NCI-H524 treated with DMSO at 0.1 percent for 48 hours (cell line): ENCODE measurements at places on chromosomes 7 and 10.

DNA sequence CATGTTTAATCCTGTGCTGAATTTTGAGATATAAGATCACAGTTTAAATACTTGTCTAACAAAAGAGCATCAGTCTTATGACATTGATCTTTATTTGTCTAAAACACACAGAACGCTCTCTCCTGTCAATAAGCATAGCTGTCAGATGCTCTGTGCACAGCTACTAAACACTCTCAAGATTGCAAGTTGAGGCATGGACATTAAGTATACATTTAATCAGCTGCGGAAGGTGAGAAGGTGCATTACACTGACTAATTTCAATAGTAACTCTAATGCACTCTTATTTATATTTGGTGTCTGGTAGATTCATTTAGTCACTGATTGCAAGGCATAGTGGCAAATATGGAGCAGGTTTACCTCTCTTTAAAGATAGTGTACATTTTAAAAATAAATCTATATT, 580.3 kb upstream of the NRP1 start:
- no peak for DNase-seq

DNA sequence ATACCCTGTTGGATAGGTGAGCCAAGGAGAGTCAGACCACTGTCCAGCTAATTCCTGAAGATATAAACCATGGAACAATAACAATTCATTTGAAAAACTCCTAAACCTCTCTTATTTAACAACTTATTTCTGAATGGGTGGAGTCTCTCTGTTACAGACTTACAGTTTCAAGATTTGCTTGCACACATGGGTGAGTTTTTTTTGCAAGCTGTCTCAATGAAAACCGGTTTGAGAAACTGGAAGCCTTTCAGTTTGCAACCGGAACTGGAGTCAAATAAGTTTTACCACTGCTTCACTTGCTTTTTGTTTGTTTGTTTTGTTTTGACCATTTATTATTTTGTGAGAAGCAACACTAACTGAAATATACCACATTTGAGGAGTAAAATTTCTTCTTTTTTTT, 243.8 kb downstream of the MTERF1 start:
- DNase-seq: no peak

GRCh38 chr7:149196705-149197171, 1.4 kb downstream of the ZNF282 start:
- DNase-seq: no peak

- no peak for DNase-seq
Measured at GRCh38 chr7:140678816-140679130, 6.0 kb downstream of the ADCK2 start.

- no peak for DNase-seq
Measured at GRCh38 chr7:137923380-137923779, 76.6 kb upstream of the DGKI start.

DNA sequence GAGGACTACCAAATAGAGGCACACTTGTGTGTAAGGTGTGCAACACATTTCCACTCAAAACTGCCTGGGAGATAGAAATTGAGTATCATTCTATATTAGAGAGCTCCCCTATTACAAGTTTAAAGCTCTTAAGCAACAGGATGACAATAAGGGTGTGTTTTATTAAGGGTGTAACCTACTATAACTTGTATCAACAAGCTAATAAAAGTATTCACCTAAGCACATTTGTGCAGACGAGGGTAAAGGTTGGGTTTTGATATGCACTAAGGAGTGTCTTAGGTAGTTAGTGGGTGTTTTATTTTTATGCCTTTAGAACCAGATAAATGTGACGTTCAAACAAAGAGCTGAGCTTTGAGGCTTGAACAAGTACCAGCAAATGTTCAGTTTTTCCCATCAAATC, 2.8 kb upstream of the FAM53B start:
- no peak for DNase-seq

DNA sequence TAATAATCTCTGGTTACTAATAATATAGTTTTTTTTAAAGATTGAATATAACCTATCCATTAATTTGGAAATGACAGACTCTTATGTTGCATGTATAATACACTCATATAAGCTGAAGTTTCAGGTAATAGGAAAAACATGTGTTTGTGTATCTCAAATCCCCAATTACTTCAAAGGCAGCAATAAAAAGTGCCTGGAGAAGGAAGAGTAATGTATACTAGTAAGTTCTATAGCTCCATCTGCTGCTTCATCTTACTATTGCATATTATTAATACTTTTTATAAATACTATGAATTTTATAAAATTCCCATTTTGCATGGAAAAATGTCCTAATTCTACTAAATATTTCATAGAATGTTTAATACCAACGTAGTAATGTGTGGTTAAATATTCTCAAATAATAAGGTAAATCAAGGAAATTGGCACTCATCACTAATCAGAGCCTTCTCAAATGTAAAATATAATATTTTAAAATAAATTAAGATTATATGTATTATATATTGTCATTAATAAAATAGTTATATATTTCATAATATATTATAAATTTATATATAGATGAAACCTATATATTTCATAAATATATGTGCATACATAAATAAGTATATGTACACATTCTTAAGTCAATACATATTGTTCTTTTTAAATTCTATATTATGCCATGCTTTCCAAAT, 311.9 kb downstream of the HGF start:
- DNase-seq: peak; percentile 12

GRCh38 chr10:5961405-5962100, 15.8 kb downstream of the IL15RA start:
- DNase-seq: no peak

DNA sequence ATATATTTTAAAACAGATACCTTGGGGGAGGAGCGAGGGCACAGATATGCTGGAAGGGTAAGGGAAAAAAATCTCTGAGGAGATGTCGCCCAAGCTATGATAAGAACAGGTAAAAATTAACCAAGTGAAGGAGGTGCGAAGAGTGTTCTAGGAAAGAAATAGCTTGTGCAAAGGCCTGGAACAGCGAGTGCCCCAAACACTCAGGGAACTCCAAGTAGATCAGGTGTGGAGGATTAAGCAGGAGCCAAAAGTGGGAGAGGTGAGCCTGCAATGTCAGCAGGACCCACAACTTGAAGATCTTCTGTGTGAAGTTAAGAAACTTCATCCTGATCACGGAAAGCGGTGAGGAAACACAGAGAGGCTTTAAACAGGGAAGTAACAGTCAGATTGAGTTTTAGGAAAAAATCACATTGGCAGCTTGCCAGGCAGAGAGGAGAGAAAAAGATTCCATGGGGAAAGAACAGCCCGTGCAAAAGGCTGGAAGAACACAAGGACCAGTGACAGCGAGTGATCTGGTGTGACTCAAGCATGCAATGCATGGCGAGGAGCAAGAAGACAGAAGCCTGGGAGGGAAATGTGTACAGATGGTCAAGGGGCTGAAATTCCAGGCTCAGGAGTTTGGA, 30.7 kb downstream of the FGF8 start:
- DNase-seq: no peak

GRCh38 chr10:129184196-129184595, 282.8 kb upstream of the MGMT start:
- DNase-seq: no peak
